Stimulated activated CD4-positive, alpha-beta T cell treated with anti-CD3 and anti-CD28 coated beads, Interleukin-1b, Interleukin-23, amount 100 ng/mL, for 1 hour (primary cell): ENCODE measurements at places on chromosomes 1 and 21.

- no peak for DNase-seq
These were observed 1.2 kb downstream of the PRMT2 start for GRCh38 chr21:46636550-46637285.

GRCh38 chr1:198491028-198491427 is 49.5 kb downstream of the ATP6V1G3 start:
- DNase-seq, result no peak

GRCh38 chr1:155809088-155809487 is 47.9 kb downstream of the GON4L start:
- DNase-seq, result no peak

GRCh38 chr1:116827607-116828105 is 73.4 kb downstream of the CD2 start:
- DNase-seq, result no peak

GRCh38 chr1:203116091-203116820 is 11.3 kb upstream of the ADORA1 start:
- DNase-seq, result no peak

- DNase-seq, result no peak
These were observed 956 bp upstream of the SCAF4 start for GRCh38 chr21:31732597-31733550.

DNA sequence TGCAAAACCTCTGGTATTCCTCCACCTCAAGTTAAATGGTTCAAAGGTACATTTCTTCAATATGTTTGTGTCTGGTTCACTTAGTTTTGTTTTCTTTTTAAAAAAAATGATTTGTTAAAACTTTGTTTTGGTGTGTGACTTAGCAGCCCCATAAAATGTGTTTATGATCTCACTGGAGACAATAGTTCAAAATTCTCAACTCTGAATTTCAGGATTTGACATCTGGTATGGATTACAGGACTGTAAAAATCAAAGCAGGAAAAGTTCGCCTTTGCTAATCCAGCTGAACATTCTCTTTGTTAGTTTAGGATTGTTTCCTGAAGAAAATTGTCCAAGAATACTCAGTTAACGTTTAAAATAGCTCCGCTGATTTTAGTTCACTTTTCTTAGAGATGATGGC is 231.7 kb downstream of the HMCN1 start:
- DNase-seq, result no peak

DNA sequence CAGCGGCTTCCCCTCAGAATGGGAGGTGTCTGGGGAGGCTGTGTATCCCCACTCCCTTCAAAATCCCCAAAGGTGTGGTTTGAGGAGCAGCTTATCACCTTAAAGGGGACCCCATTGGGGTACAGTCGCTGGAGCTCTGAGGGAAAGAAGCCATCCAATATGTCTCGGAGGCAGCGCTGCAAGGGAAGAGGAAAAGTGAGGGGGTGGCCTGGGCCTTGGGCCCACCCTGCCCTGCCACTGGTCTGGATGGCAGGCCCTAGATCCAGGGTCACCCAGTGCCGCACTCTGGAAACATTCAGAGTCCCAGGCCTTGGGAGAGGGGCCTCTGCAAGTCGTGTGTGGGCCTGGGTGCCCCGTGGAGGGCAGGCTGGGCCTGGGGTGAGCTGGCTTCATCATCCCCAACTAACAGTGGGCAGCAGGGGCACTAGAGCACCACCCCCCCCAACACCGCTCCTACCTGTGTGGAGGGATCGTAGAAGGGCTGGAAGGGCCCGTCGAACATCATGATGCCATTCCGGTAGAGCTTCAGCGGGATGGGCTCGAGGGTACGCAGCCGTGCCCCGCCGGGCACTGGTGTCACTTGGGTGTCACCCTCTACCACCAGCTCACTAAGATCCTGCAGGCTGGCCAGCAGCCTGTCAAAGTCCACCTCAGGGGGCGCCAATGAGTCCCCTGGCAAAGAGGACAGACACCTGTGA is 5.6 kb downstream of the SH3BGRL3 start:
- DNase-seq, result no peak
